Stimulated activated CD8-positive, alpha-beta memory T cell treated with anti-CD3 and anti-CD28 coated beads, Interleukin-2, amount 100 ng/mL, for 48 hours (primary cell): ENCODE measurements at places on chromosomes 2 and 18.

GRCh38 chr2:157321466-157321865 is 4.2 kb downstream of the ERMN start:
- no peak for DNase-seq

DNA sequence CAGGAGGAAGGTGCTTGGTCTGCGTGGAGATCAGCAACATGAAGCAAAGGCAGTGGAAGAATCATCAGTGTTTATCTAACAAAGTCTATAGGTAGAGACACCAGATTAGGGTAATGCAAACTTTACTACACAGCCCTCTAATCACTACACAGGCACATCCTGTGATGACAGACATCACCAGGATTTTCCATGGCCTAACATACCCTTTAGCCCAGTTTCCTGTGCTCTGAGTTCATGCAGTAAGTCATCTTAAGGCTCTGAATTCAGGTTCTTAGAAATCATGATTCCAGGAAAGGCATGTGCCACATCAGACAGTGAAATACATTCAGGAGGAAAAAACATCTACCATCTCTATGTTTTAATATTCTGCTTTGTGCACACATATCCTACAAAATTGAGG is 708.5 kb upstream of the SLC8A1 start:
- DNase-seq, result no peak

DNA sequence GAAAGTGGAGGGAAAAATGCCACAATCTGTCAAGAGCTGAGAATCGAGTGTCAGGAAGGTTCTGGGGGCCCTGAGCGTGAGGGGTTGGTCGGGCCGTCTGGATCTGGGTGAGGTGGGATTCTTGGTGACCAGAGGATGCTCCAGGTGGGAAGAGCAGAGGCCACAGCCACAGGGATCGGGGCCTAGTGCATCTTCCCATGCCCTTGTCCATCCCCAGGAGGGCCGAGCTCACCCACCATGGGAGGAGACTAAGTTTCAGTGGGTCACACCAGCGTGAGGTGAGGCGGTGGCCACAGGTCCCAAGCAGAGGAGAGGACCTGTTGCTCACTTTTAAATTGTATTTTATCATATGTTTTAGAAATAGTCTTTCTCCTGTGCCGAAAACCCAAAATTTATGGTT is 70.0 kb downstream of the TMEM18 start:
- no peak for DNase-seq

DNA sequence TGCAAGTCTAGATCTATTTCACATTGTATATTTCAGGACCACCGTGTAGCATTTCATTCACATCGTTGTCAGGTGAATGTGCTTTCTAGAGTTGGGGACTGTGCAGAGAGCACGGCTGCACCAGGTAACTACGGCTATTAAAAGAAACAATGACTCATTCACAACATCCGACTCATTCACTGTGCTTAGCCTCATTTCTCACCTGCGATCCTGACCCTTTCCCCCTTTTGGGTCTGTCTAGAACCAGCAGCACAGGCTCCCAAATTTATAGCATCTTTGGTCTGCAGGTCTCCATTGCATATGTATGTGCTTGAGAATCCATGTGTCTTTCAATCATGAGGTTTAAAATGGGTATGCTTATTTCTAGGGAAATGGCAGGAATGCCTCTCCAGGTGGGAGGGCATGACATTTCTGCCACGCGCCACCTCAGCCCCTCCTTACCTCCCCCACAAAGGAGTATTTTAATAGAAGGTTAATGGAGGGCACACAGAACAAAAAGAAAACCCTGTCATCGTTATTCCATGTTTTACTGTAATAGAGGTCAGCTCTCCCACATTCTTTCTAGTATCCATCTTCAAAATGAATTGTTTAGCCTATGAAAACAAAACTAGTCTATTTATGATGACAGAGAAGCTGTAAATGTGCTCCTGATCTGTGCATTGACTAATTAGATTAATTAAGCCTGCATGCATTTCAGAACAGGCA is 246.7 kb upstream of the EPHA4 start:
- no peak for DNase-seq

- DNase-seq, result no peak
Observed at GRCh38 chr2:137539336-137539735, 424.9 kb upstream of the HNMT start.

- DNase-seq, result no peak
Observed at GRCh38 chr18:28802546-28802945, 625.6 kb upstream of the CDH2 start.

GRCh38 chr18:23631746-23632145 is 31.0 kb downstream of the ANKRD29 start:
- no peak for DNase-seq

DNA sequence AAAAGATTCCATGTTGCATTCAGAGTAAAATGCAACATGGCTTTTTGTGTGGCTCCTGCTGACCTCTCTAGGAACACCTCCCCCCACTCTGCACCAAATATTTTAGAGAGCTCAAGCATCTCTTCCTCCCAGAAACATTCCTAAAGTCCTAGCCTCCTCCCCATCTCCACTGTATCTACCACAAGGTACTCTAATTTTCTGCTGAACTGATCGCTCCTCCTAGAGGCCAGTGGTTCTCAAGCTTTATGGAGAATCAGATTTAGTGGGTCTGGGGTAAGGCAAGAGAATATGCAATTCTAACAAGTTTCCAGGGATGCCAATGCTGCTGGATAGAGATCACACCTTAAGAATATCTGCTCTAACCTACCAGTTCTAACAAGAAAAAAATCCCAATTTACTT is 89.5 kb upstream of the HNRNPA3 start:
- DNase-seq, result no peak

- no peak for DNase-seq
Observed at GRCh38 chr2:136997557-136997956, 232.2 kb downstream of the THSD7B start.

- DNase-seq, result no peak
Observed at GRCh38 chr18:61606759-61607158, 273.5 kb downstream of the CDH20 start.

- no peak for DNase-seq
Observed at GRCh38 chr2:27303093-27304025, 4.9 kb downstream of the UCN start.

GRCh38 chr2:28310107-28310506 is 82.6 kb upstream of the FOSL2 start:
- no peak for DNase-seq

- no peak for DNase-seq
Observed at GRCh38 chr2:72004201-72004915, 143.3 kb downstream of the CYP26B1 start.

- DNase-seq, result no peak
Observed at GRCh38 chr2:143692162-143692561, 562.9 kb downstream of the ARHGAP15 start.

DNA sequence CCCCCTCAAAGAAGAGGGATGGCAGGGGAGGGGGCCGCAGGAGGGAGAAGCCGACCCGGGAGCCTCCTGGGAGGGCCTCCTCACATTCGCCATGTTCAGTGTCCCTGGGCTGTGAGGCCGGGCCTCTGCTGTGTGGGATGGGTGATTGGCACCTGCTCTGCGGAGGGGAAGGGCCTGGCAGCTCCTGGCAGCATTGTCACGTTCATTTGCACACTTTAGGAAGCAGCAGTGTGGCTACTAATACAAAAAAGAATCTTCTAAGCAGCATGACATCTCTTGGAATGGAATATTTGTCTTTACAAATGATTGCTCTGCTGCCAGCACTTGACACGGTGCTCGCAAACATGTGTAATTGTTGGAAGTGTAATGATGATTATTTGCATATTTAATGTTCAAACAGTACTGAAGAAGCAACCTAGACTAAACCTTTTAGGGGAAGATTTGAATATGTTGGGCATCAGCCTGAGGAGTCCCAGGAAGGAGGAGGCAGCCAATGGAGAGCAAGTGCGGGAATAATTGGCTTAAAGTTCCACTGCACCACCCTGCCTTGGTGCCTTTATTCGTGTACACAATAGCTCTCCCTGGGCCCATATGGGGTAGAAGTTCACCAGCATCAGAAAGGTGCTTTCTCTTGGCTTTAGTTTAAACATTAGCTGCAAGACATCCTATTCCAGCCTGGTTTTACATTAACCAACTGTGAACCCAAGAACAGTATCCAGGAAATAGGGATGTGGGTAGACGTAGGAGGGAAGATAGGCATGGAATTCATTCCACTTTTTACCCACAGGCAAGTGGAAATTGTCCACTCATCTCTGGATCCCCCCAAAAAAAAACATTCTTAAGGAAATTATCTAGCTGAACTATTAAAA is 404.9 kb downstream of the TMEM182 start:
- DNase-seq, result no peak

DNA sequence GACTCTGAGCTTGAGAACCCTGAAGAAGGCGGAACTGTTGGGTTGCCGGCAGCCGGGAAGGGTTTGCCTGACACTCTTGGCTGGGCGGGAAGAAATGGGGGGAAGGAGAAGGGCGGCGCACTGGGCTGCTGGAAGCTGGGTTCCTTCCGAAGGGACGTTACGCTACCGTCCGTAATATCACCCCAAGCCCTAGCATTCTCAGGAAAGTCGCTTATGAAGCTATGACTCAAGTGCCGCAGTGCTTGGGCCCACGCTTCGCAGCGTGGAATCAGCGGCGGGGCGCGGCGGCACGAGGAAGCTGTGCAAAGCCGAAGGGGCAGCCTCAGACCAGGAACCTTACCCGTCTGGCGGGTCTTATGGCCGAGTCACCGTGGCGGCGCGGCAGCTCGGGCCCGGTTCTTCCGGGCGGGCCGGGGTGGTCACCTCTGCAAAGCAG is 50.2 kb upstream of the SIGLEC15 start:
- DNase-seq, result peak; percentile 53

DNA sequence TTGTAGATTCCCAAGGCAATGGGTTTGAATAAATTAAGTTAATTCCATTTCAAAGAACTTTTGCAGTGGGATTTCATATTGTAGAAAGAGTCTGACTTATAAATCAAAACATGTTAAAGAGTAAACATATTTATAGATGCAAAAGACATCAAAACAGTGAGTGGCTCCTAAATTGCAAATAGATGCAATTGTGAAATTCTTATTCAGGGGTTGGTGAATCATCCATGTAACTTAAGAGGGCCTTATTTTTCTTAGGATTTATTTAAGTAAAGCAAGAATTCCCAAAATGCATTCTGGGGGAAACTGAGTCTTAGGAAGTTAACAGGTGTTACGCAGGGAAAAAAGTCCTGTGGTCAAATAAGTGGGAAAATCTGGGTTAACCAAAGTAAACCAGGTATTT is 11.3 kb downstream of the TANC1 start:
- DNase-seq, result no peak

- no peak for DNase-seq
Observed at GRCh38 chr18:22219568-22220355, 50.4 kb downstream of the GATA6 start.

DNA sequence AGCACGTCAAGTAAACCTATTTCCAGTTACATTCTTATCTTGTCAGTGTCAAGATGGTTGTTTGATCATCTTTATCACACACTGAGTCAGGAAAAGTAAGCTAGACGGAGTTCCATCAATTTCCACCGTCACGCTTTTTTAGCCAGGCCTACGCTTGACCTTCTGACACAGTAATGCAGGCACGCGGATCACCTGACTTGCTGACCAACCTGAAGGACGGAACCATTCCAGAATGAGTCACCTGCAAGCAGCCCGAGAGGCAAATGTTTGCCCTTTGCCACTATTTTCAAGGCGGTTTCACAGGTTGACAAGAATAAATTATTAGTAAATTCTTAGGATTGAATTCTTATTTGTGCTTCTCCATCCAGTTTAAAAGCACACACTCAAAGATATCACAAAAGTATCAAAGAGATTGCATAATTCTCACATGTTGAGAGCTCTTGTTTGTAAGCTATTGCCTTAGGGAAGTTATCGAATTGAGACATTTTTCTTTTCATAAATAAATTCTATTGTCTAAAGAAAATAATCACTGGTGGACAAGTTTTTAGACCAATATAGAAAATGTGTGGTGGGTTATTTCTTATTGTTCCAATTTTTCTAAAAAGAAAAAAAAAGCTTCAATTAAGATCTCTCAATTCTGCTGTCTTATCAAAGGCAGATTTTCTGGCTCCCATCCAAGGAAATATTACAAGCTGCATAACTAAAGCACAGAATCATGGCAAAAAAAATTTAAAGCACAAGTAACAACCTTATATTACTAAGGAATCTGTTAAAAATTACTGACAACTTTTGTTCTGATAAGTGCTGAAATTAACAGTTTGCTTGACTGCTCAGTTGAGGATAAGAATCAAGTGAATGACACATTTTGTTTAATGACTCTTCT is 31.9 kb downstream of the UXS1 start:
- no peak for DNase-seq

DNA sequence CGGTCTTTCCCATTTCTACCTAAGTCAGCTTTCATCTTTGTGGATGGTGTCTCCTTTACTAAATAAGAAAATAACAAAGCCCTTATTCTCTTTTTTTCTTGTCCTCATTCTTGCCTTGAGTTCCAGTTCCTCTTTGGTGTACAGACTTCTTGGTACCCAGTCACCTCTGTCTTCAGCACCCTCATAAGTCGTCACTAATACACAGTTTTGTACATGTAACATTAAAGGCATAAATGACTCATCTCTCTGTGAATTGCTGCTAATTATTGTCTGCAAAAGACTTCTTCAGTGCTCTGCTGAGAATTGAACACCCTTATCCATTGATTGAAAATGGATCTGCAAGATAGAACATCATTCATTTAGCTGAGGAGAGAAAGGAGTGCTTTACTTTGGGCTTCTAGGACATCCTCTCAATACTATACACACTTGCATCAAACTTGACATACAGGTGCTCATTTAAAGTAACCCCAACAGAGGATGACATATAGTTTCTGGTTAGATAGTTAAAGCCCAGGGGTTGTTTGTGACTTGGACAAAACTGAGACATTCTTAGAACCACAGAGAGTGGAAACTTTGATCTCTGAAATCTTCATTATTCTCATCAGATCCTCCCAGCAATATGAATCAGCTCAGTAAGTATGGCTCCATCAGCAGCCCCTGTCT is 97.0 kb downstream of the XRCC5 start:
- DNase-seq, result no peak

GRCh38 chr2:81901017-81901416 is 1596.5 kb upstream of the LRRTM1 start:
- DNase-seq, result no peak

- no peak for DNase-seq
Observed at GRCh38 chr2:239199041-239199768, 201.6 kb downstream of the HDAC4 start.

DNA sequence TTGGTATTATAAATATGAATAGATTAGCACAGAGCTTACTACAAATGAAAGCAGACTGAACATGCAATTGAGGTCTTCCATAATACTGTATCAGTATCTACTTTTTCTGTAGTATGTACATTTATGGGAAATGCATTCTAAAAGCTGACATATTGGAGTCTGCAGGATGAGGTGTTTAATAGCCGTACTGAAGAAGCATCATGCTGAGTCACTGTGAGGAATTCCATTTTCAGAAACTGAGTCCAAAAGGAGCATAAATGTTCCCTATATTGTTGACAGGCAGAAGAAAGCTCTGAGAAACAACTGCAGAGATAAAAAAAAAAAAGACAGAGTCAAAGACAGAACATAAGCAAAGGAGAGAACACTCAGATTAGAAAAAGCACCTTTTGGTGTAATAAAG is 366.7 kb upstream of the SPHKAP start:
- DNase-seq, result no peak

- peak; percentile 23 for DNase-seq
Observed at GRCh38 chr2:173210270-173211196, 134.9 kb downstream of the MAP3K20 start.
